ENCODE measurements at places on chromosomes 1 and 21.

- DNase-seq = no peak
These were observed 513.7 kb downstream of the PLA2G4A start for GRCh38 chr1:187342495-187342894.

DNA sequence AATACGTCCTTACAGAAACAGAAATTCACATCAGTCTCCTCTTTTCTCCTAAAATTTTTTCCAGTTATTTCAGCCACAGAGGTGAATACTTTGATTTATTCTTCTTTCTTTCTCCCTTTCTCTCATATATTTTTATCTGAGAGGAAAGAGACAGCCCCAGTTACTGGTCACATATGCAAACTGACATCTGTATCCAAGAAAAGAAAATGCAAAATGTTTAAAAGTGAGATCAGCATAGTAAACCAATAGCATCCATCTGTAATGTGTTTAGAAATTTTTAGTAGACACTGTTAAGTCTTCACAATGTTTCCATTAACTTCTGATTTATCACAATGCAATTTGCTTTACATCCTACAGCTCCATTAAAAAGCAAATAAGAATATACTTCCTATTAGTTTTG lies 53.5 kb downstream of the NTNG1 start:
- DNase-seq = no peak

- DNase-seq = no peak
These were observed 5.2 kb upstream of the INPP5B start for GRCh38 chr1:37951783-37952624.

DNA sequence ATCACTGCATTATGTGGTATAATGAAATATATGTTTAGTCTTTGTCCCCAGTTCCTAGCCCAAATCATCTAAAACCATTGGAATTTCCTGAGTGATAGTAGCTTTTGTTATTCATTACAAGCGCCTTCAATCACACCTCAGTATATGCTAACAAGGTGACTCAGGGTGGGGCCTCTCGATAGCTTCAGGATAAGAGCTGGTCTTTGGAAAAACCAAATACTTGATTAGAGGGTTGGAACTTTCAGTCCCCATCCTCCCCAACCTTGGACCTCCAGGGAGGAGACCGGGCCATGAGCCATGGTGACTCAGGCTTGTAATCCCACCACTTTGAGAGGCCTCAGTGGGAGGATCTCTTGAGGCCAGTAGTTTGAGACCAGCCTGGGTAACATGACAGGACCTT lies 5.1 kb upstream of the BRDT start:
- DNase-seq = no peak

- DNase-seq = no peak
These were observed 151.9 kb downstream of the TNFSF18 start for GRCh38 chr1:172898866-172899265.

DNA sequence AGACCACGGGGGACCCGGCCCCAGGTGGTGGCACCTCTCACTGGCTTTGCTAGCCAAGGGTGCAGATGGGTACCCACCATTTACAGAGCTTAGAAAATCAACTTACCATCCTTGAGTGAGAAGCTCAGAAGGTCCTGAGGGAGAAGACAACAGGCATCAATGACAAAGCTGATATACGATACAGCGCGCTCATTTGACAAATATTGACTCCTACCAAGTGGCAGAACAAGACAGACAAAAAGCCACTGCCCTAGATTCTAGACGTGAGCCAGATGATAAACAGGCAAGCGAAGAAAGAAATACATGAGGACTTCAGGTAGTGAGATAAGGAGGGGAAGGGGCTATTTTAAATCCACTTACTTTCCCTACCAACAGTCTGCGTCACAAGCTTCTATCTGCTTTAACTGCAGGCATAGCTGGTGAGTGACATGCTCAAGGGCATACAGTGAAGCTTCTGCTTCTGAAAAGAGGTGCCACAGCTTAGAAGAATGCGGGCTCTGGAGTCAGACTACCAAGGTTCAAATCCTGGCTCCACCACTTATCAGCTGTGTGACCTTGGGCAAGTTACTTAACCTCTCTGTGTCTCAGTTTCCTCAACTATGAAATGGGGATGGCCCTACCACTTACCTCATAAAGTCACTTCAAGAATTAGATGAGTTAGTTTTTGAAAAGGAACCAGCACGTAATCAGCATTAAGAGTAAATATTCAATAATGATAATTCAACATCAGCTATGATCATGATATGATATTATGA lies 29.1 kb downstream of the TMCO4 start:
- DNase-seq = no peak

DNA sequence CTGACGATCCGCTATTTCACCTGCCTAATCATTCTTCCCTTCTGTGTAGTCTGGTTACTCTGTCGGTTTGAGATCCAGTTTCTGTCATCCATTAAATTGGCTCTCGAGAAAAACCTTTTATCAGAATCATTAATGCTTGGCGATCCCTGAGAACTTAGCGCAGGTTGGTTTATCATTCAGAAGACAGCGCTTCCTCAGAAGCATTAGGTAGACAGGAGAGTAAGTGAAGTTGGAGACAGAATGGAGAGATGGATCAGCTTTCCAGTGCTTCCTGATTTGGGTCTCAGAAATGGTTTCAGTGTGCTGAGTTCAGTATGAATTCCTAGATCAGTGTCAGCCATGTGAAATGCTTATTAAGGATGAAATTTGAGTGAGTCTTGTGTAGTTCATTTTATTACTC lies 1.3 kb downstream of the USP1 start:
- no peak for DNase-seq

GRCh38 chr1:245558069-245558468 lies 403.3 kb downstream of the KIF26B start:
- DNase-seq = no peak

GRCh38 chr21:45974073-45975019 lies 7.2 kb upstream of the COL6A1 start:
- DNase-seq = no peak

GRCh38 chr1:64856553-64856952 lies 109.8 kb downstream of the JAK1 start:
- no peak for DNase-seq

DNA sequence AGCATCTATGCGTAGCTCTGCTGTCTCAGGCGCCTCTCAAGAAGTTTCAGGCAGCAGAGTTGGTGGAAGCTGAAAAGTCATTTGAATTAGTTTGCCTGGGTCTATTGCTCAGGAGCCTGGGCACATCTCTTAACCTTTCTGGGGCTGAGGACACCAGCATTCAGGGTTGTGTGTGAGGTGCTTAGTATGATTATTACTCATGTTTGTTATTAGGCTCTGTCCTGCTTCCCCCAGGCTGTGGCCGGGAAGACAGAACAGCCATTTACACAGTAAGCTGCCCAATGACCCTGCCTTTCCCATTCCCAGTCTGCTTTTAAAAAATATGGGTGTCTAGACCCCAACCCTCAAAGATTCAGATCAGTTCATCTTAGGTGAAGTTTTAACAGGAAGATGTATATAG lies 53.9 kb upstream of the CACNA1E start:
- DNase-seq = no peak

DNA sequence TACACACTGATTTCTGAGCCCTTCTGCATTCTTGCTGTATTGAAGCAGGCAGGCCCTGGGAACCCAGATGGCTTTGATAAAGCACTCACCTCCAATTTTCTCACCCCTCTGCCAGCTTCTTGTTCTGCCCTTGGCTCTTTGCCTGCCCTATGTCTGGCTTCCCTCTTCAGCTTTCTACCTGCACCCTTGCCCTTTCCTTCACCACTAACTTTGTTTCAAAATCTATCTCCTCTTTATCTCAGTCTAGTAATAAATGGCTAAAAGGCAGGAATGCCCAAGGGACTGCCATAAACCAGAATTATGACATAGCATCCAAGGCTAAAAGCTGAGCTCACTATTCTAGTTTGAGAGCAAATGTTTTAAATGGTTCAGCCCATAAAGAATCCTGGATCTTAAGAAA lies 178.7 kb downstream of the TNR start:
- no peak for DNase-seq

DNA sequence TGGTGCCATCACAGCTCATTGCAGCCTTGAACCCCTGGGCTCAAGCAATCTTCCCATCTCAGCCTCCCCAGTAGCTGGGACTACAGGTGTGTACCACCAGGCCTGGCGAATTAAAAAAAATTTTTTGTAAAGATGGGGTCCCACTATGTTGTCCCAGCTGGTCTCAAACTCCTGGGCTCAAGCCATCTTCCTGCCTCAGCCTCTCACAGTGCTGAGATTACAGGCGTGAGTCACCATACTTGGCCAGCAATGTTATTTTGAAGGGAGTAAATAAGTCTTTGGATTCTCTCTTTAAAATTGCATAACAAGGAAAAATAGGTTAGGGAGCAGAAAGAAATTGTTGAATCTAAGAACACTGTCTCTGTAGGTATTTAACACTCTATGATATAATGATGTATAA lies 111.3 kb downstream of the RPS6KC1 start:
- DNase-seq = no peak

DNA sequence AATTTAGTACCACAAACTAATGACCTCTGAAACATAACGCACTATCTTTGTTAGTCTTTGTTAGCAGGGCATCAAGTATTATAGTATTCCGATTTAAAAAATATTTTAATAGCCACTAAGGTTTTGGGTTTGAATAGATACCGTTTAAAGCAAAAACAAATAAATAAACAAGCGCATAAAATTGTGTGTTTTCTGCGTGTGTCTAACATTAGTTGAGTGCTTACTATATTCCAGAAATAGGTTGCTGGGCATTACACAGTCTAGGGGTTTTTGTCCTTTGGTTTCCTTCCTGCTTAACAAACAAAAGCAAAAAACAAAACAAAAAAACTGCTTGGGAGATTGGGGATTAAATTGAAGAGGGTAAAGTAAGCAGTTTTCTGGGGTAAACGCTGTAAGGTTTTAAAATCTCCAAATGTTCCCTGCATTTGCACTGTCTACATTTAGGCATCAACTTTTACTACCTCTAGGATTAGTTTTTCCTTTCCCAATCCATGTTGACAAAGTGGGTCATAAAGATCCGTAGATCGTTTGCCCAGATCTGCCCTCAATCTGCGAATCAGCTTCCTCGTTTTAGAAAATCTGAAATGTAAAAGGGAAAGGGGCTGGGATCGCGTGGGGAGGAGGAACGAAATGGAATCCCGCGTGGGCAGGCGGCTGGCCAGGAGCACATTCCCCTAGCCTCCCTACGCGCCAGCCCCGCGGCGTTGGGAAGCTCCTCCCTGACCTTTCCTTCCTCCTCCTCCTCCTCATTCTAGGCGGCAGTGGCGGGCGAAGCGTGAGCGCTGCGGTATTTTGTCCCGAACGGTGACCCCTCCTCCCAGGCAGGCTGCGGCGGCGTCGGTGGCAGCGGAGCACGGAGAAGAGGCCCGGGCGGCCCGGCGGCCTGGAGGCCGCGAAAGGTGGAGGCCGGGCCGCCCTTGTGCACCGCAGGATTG lies at the start of gene KCTD3:
TSS of gene KCTD3 (plus strand) at position 749 of the 935 bp plus-strand sequence. CDS start 382 bp downstream, outside the sequence.
- DNase-seq = peak; percentile 17

Measured in activated CD4-positive, alpha-beta T cell treated with anti-CD3 and anti-CD28 coated beads, Interleukin-2, amount 50 U/mL, for 24 hours (primary cell).